ENCODE measurements at places on chromosomes 1 and 21.

GRCh38 chr21:45308194-45309068 is 20.7 kb upstream of the POFUT2 start:
- DNase-seq: no peak

DNA sequence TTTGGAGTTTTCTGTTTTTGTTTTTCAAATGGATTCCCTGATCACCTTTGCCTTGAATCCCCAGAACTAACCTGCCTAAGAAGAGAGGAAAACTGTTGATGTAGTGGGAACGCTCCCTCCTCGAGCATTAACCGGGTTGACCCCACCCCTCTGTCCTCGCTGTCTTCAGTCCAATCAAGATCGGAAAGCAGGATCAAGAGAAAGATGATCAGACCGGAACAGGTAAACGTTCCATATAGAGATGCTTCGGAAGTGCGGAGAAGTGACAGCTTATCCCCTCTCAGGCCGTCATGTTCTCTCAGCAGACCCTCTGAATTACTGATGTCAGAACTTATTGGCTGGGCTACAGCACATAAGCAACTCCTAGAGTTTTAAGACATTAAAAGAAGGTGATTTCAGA is 800 bp upstream of the FAM163A start:
- no peak for DNase-seq

GRCh38 chr1:199776768-199777497 is 250.6 kb upstream of the NR5A2 start:
- no peak for DNase-seq

- DNase-seq: no peak
These were observed 43.0 kb upstream of the ST6GALNAC3 start for GRCh38 chr1:76031496-76031895.

- DNase-seq: no peak
These were observed 202.6 kb downstream of the SLC45A1 start for GRCh38 chr1:8520483-8520966.

- DNase-seq: no peak
These were observed 37.6 kb downstream of the CRYAA start for GRCh38 chr21:43206231-43207042.
